ENCODE measurements at places on chromosomes 7 and 10. TPM values are rescaled to one million over a fixed set of nuclear protein-coding genes. Genes with fewer than 3 reads are reported as not detected.

Gene LRRD1
- total RNA-seq = not detected

Gene TRIL
- total RNA-seq = not detected

Gene ELN
- total RNA-seq = not detected

Gene IL6
- 1.7 TPM for total RNA-seq

Gene HYAL4
- not detected for total RNA-seq

Gene CUBN
- 0.92 TPM for total RNA-seq

Gene TMEM176A
- not detected for total RNA-seq
